D721Med (cell line): ENCODE measurements at places on chromosomes 3 and 15.

DNA sequence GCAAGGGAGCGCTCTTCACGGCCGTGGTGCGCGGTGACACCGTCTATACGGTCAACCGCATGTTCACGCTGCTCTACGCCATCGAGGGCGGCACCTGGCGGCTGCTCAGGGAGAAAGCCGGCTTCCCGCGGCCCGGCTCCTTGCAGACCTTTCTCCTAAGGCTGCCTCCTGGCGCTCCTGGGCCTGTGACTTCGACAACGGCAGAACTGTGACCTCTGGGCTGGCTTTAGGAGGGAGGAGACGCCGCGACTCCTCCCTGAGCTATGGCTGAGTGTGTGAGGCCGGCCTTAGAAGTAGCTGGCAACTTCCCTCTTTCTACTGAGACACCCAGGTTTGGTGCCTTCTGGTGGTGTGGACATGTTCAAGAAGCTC is 1.4 kb downstream of the KBTBD13 start:
- DNase-seq, result no peak

DNA sequence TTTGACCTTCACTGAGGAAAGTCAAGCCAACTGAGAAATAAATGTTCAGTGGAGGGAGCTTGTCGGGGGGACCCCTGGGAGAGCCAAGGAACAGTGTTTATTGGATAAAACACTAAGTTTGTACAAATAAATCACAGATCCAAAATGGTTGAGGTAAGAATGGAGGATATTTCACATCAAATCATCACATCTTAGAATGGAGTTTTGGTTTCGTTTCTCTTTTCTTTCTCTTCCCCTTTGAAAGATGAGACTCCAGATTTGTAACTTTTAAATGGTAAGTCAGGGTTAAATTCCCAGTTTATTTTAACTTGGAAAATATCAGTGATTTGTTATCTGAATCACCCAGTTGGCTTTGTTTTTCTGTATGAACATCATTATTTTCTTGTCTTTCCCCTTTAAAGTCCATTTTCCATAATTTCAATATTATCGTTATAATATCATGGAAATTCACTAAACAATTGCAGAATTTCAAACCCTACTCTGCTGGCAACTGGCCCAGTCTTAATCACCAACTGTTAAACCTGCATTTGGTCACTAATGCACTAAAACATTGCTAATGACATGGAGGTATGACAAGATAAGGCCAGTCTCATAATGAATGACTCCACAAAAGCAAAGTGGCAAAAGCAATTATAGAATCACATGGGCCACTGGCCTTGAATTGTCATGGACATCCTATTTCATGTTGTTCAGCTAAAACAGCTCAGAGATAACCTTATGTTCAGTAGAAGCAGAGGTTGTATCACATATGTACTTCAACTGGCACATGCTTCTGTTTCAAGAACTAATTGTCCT is 295.1 kb downstream of the SHOX2 start:
- no peak for DNase-seq

GRCh38 chr15:82972990-82973389 is 13.0 kb upstream of the RAMAC start:
- no peak for DNase-seq

- DNase-seq, result no peak
These were observed 127.2 kb downstream of the CD47 start for GRCh38 chr3:107963581-107963980.

DNA sequence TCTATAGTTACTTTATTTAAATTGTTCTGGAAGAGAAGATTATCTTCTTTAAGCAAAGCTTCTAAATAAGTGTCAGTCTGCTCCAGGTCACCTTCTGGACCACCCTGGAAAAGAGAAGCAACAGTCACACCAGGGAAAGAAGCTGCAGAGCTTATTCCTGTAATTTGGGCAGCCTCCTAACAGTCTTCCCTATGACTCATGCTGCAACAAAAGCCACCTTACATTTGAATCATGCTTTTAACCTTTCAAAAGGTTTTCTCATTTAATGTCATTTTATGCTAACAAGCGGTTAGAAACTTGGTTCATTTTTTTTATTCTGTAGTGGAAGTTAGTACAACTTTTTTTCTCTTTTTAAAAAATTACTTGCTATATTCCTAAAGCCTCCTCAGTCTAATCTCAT is 5.3 kb upstream of the GUCA1C start:
- no peak for DNase-seq

- DNase-seq, result no peak
These were observed 104.2 kb upstream of the TGFBR2 start for GRCh38 chr3:30502051-30502741.

- DNase-seq, result no peak
These were observed 660 bp downstream of the NECTIN3 start for GRCh38 chr3:111072031-111072921.

DNA sequence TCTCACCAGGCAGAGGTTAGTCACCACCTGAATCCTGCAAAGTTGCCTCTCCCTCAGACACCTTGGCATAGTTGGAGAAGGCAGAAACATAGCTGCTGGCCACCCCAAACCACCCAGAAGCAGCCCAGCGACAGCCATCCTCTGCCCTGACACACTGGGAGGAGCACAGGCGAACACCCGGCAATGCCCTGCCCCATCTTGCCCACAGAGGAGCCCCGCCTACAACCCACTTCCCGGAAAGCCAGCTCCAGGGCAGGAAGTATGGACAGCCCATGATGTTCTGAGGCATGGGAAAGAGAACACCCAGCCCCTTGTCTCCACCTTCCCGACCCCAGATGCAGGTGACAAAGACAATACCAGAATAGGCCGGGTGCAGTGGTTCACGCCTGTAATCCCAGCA is 12.6 kb upstream of the SHISA5 start:
- no peak for DNase-seq

DNA sequence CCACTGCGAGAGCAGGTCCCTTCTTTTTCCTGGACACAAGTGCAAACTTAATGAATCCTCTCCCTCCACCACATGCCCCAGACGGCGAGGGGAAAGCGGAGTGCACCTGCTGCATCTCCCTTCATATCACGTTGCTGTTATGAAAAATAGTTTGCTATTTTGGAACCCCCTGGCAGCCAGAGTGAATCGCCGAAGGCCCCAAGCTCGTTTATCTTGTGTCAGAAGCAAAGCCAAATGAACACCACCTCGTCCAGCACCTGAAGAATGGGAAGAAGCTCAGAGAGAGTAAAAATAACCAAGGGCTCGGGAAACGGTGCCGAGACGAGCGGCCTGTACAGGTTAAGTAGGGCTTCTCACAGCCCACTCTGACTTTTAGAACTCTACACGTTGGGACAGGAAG is 394.6 kb upstream of the RORA start:
- no peak for DNase-seq
